ENCODE measurements at places on chromosomes 5 and 9.
A peak's percentile ranks its signal among the peaks of the same experiment; 100 is the strongest.

- no peaks in the 10 kb centered on the region for H3K36me3 ChIP-seq
- H3K27ac ChIP-seq, result no peak overlapping the region
- DNase-seq, result no peak
Observed at GRCh38 chr5:173395257-173395932, 67.2 kb upstream of the STC2 start.

DNA sequence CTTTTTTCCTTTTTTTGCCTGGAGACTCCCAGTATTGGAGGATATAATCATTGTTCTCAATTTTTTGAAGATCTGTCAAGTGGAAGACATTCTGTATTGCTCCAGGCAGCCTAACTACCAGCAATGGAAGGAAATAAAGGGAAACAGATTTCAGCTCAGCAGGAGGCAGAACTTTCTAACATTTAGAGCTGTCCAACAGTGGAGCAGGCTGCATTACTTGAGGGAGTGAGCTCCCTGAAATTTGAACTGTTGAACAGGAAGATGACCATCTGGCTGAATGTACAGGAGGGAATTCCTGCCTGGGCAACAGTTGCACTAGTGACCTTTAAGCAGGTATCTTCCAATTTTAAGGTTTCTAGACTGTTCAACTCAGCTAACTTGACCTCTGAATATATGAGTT, 1.1 kb upstream of the GAPVD1 start:
- peaks cover 16% of the 10 kb centered on the region for H3K4me1 ChIP-seq
- no peak overlapping the region for H3K27ac ChIP-seq
- no peaks in the 10 kb centered on the region for H3K36me3 ChIP-seq
- H3K4me3 ChIP-seq, result no peak overlapping the region

DNA sequence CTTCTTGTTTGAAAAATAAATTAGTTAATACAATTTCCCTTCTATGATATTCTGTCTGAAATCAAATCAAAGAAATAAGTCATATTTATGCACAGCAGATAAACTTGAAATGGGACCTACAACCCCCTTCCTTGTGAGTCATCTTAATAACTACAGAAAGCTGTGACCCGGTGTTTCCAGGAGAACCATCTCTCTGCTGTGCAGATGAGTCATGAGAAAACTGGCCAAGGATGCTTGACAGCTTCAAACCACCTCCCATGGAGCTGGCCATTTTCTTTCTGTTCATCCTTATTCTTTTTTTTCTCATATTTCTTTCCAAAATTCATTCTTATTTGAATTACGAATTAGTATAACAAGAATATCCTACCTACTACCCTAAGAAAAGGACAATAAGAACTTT, 43.4 kb upstream of the NR4A3 start:
- no peaks in the 10 kb centered on the region for H3K27me3 ChIP-seq
- no peak overlapping the region for H3K27ac ChIP-seq
- no peaks in the 10 kb centered on the region for H3K4me1 ChIP-seq
- no peak for DNase-seq

- DNase-seq, result no peak
- peak overlapping the region; percentile 97 for H3K27ac ChIP-seq
- H3K27me3 ChIP-seq, result no peaks in the 10 kb centered on the region
- H3K4me1 ChIP-seq, result peaks cover 39% of the 10 kb centered on the region
- no peak overlapping the region for H3K4me3 ChIP-seq
Observed at GRCh38 chr5:172899436-172899835, 59.8 kb upstream of the RPL26L1 start.

GRCh38 chr9:128265348-128265847, 10.4 kb downstream of the GOLGA2 start:
- H3K27me3 ChIP-seq, result no peaks in the 10 kb centered on the region
- no peak overlapping the region for H3K27ac ChIP-seq
- no peaks in the 10 kb centered on the region for H3K36me3 ChIP-seq
- H3K4me3 ChIP-seq, result no peak overlapping the region
- H3K4me1 ChIP-seq, result no peaks in the 10 kb centered on the region
- no peak for DNase-seq

GRCh38 chr5:15183520-15183919, 311.9 kb upstream of the ANKH start:
- H3K36me3 ChIP-seq, result no peaks in the 10 kb centered on the region
- no peak overlapping the region for H3K4me3 ChIP-seq
- no peaks in the 10 kb centered on the region for H3K27me3 ChIP-seq
- H3K4me1 ChIP-seq, result no peaks in the 10 kb centered on the region

DNA sequence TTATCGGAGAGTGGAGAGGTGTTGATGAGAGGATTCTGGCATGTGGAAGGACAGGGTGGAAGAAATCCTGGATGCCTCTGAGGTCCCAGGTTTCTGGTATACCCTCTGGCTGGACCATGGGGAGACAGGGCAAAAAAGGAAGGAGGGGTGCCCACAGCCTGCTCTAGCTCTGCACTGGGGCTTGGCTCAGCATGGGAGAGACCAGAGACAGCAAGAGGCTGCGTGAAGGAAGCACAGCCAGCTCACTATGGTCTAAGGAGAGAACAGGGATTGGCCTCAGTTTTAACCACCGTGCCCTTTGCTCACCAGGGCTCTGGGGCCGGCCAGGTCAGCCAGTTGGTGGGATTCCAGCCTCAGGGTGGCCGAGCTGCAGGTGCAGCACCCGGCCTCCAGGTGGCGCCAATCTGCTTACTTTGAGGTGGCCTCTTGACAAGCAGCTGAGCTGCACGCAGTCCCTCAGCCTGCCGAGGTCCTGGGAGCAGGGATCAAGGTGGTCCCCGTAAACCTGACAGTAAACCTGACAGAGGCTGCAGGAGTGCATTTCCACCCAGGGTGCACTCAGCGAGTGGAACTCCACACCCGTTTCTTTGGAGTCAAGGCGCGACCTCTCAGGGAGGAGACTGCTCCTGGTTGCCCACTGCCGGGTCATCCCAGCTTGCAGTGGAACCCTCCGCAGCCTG, 25.0 kb upstream of the SPTLC1 start:
- H3K4me3 ChIP-seq, result no peak overlapping the region
- no peak overlapping the region for H3K27ac ChIP-seq
- H3K36me3 ChIP-seq, result no peaks in the 10 kb centered on the region
- DNase-seq, result peak; percentile 81

GRCh38 chr5:142095035-142095434, 13.5 kb upstream of the NDFIP1 start:
- no peak overlapping the region for H3K4me3 ChIP-seq
- no peak overlapping the region for H3K27ac ChIP-seq
- no peaks in the 10 kb centered on the region for H3K27me3 ChIP-seq
- no peaks in the 10 kb centered on the region for H3K4me1 ChIP-seq
- no peaks in the 10 kb centered on the region for H3K36me3 ChIP-seq

- no peaks in the 10 kb centered on the region for H3K4me1 ChIP-seq
- DNase-seq, result no peak
- no peak overlapping the region for H3K4me3 ChIP-seq
- no peaks in the 10 kb centered on the region for H3K36me3 ChIP-seq
- H3K27ac ChIP-seq, result peak overlapping the region; percentile 18
Observed at GRCh38 chr9:130036099-130036498, 6.9 kb downstream of the FNBP1 start.

- no peaks in the 10 kb centered on the region for H3K4me1 ChIP-seq
Observed at GRCh38 chr9:14585730-14586473, 107.3 kb downstream of the ZDHHC21 start.

- H3K4me1 ChIP-seq, result peaks cover 11% of the 10 kb centered on the region
- H3K27ac ChIP-seq, result peak overlapping the region; percentile 25
- H3K27me3 ChIP-seq, result no peaks in the 10 kb centered on the region
- H3K36me3 ChIP-seq, result no peaks in the 10 kb centered on the region
Observed at GRCh38 chr5:149452665-149453617, 73.8 kb upstream of the IL17B start.

DNA sequence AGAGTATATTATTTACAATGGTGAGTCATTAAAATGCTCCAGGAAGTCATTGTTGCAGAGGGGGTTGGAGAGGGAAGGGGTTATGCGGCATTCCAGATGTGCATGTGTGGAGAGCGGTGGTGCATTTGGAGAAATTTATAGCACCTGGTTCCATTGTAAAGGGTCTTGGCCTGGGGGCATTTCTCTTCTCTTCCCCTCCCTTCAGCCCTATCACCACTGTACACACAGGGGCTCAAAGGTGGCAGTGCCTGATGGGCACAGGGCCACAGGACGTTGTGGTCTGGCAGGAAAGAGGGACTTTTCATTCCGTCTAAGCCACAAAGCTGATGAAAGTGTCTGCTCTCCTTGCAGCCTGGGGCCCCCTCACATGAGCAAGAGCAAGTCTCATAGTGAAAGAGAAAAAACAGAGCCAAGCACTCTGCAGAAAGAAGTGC, 442.4 kb upstream of the ZNF462 start:
- H3K4me1 ChIP-seq, result no peaks in the 10 kb centered on the region
- no peaks in the 10 kb centered on the region for H3K36me3 ChIP-seq
- H3K27me3 ChIP-seq, result no peaks in the 10 kb centered on the region

GRCh38 chr9:106697750-106698502, 165.0 kb upstream of the ZNF462 start:
- no peaks in the 10 kb centered on the region for H3K27me3 ChIP-seq
- no peak overlapping the region for H3K27ac ChIP-seq
- no peaks in the 10 kb centered on the region for H3K4me1 ChIP-seq
- no peak overlapping the region for H3K4me3 ChIP-seq
- peak; percentile 15 for DNase-seq
